AG04450 (cell line): ENCODE measurements at places on chromosomes 4 and X.
A peak's percentile ranks its signal among the peaks of the same experiment; 100 is the strongest.

DNA sequence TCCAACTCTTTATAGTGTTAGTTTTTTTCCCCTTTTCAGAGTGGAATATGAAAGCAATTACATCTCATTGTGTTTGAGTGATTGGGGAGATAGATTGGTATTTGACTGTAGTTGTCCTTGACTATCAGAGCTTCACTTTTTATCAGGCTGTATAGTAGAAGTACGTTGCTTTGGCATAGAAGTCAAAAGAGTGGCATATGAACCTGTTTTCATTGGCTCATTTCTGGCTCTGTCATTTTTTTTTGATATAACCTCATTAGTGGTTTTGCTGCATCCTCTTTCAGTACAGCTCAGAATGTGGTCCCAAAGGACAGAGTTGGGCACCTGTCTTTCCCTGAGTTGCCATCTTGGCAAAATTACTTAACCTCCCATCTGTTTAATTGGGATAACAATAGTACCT is 1.4 kb downstream of the TMA16 start:
- no peak for DNase-seq

DNA sequence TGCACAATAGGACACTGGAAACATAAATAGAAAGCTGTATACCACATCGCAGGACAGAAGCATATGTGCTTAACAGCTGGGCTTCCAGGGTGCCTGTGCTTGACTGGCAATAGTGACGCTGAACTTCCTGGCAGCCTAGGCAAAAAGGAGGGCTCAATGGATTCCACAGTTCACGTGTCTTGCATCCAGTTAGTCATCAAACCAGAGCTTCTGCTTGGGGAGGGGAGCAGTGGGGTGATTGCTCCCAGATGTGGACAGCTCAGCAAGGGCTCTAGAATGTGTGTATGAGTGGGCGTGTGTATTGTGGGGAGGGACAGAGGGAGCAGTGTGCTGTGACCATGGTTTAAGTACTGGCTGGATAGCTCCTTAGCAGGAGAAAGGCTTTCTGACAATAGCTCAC is 2.3 kb downstream of the PRRG3 start:
- DNase-seq, result no peak

DNA sequence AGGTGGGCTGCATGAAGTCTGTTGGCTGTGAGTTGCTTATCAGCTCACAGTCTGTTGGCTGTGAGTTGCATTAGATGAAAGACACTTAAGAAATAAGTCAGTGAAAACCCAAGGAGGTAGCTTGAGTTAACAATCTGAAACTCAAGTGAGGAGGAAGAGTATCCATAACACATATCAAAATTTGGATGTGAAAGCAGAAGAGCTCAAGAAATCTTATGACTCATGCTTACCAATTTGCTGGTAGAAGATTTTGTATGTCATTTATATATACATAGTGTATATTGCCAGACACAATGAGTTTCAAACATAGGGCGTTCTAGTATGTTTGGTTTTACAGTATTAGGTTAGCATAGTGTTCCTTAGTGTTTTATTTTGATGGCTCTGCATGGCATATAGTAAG is 107.4 kb downstream of the DDIT4L start:
- DNase-seq, result no peak

- no peak for DNase-seq
Measured at GRCh38 chrX:139930916-139931645, 1.8 kb downstream of the ATP11C start.

- no peak for DNase-seq
Measured at GRCh38 chrX:70208479-70208878, 26.0 kb upstream of the AWAT1 start.

DNA sequence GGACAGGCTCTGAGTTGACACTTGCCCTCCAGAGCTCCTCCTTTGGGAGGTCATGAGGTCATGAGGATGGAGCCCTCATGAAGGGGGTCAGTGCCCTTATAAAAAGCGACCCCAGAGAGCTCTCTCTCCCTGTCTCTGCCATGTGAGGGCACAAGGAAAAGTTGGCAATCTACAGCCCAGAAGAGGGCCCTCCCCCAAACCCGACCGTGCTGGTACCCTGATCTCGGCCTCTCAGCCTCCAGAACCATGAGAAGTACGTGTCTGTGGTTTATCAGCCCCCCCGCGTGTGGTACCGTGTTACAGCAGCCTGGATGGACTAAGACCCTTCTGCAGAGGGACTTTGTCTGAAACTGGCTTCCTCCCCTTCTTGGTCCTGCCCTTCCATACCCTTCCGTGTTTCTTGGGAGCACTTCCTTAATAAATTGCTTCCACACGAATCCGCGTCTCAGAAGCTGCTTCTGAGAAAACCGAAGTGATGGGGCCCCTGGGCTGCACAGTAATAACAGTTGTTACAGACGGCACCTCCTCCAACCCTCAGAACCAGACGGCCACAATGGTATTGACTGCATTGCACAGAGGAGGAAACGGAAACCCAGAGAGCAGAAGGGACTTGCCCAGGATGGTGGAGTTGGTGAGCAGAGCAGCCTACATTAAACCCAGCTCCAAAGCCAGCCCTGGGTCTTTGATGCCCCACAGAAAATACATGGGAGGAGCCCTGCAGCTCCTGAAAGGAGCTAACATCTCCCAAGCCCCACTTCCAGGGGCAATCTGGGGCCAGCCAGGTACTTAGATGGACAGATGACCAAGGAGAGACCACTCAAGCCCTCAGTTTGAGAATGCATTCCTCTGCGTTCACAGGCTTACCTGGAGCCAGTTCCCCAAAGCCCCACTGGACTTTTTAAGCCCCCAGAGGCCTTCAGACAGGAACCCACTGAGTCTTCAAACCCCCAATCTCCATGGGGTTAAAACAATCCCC is 242.7 kb downstream of the BCOR start:
- DNase-seq, result no peak

DNA sequence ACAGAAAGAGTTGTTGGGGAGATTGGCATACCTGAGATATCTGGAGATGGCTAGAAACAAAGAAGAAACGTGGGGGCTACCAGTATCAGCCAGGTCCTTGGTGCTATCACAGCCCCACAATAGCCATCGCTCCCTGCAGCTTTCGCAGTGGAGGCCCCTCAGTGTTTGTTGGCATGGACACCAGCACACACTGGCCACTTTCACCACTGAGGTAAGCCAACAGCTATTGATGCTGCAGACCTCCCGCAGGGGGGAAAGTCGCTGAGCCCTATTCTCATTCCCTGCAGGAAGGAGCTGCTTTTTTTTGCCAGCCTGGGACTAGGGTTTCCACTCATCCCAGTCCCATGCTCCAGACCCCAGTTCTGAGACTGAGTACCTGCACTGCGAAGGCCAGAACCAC is 879.2 kb upstream of the IGFBP7 start:
- no peak for DNase-seq

DNA sequence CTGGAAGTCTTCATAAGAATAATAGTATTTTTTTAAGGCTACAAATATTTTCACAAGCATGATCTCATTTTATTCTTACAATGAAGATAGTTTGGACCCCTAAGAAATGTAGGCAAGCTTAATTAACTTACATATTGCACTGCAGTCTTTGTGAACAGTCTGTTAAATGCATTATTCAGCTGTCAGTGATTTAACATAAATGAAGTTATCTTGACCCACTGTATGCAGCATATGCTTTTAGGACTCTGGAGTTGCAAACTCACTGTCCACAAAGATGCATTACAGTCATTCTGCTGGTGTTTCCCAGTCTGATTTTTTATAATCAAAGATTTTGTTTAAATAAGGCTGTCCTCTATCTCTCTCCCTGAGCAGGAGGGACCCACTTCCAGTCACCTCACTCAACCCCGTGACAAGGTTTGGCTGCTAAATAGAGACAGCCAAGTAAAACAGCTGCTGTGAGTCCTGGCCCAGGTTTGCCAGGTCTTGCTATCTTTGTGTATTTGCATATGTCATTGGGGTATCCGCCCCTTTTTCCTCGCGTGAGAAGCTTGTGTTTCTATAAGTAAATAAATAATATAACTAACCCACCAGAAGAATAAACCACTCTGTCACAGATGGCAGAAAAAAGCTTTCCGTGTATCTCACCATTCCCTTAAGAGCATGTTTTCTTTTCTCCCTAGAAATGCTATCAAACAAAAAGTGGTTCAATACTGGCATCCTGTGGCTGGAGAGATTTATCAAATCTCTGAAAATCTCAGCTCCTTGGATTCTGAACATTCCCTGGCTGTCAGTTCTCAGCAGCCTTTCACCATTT is 67.0 kb downstream of the SLC7A11 start:
- peak; percentile 24 for DNase-seq

- no peak for DNase-seq
Measured at GRCh38 chr4:57037982-57038604, 59.4 kb downstream of the POLR2B start.
